Foreskin keratinocyte (primary cell): ENCODE measurements at places on chromosomes 6 and 20. TPM values are rescaled to one million over a fixed set of nuclear protein-coding genes. Genes with fewer than 3 reads are reported as not detected.

Gene ZNF165
- 5.3 and 6.8 TPM in 2 replicates for total RNA-seq

Gene TFAP2C
- total RNA-seq = 16.3 and 16.4 TPM in 2 replicates

Gene CEP85L
- total RNA-seq = 5.2 and 5.3 TPM in 2 replicates

Gene GTSF1L
- not detected in 2 replicates for total RNA-seq
